ENCODE measurements at places on chromosomes 2 and 18. TPM values are rescaled to one million over a fixed set of nuclear protein-coding genes. Genes with fewer than 3 reads are reported as not detected.
A peak's percentile ranks its signal among the peaks of the same experiment; 100 is the strongest.

GRCh38 chr18:49172246-49172645, 221.5 kb upstream of the SMAD7 start:
- peaks cover 10% of the 10 kb centered on the region for H3K4me1 ChIP-seq
- DNase-seq = no peak
- no peak overlapping the region for H3K4me3 ChIP-seq
- H3K36me3 ChIP-seq = no peaks in the 10 kb centered on the region
- H3K27me3 ChIP-seq = no peaks in the 10 kb centered on the region

- no peaks in the 10 kb centered on the region for H3K27me3 ChIP-seq
- DNase-seq = no peak
- no peak overlapping the region for H3K4me3 ChIP-seq
- H3K36me3 ChIP-seq = peaks cover 32% of the 10 kb centered on the region
- H3K27ac ChIP-seq = no peak overlapping the region
Observed at GRCh38 chr18:10488017-10488416, 33.6 kb downstream of the APCDD1 start.

DNA sequence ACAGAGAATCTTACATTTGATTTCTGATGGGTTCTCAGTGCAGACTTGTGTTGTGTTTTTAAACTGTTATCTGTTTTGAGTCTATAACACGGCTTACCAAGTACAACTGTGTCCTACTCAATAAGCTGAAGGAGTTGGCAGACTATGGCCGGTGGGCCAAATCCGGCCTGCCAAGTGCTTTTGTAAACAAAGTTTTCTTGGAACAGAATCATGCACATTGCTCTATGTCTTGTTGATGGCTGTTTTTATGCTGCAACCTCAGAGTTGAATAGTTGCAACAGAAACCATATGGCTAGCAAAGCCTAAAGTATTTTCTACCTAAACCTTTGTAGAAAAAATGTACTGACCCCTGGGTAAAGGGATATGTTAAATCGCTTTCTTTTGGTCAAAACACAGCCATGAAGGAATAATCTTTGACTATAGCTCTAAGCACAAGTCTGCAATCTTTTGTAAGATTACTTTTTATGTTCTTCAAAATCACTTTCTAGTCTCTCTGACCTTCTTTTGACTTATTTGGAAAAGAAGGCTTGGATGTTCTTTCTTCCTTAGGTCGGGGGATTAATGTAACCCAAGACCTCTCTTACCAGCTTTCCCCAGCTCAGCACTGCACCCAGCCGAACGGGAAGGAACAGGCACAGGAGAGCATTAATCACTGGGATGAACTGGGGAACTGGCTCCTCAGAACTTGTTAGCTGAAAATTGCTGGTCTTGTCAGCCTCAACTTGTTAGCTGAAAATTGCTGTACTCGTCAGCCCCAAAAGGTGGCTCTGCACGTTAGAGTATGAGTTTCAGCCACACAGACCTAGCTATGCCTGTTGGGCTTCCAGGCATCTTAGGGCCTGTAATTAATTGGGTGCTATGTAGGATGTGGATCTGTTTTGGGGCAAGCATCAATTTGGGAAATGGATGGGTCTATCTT, 75.4 kb downstream of the CD8B2 start:
- H3K4me3 ChIP-seq = no peak overlapping the region
- peak overlapping the region; percentile 71 for H3K27ac ChIP-seq
- H3K27me3 ChIP-seq = no peaks in the 10 kb centered on the region
- peak; percentile 47 for DNase-seq
- H3K36me3 ChIP-seq = no peaks in the 10 kb centered on the region

IL1A gene
- not detected for total RNA-seq

- H3K27ac ChIP-seq = no peak overlapping the region
- H3K4me1 ChIP-seq = no peaks in the 10 kb centered on the region
- no peak for DNase-seq
- H3K27me3 ChIP-seq = no peaks in the 10 kb centered on the region
- no peaks in the 10 kb centered on the region for H3K36me3 ChIP-seq
- no peak overlapping the region for H3K4me3 ChIP-seq
Observed at GRCh38 chr18:39506581-39507330, 1941.2 kb upstream of the CELF4 start.

GRCh38 chr2:164458792-164459191, 162.5 kb downstream of the GRB14 start:
- no peak for DNase-seq
- H3K4me3 ChIP-seq = no peak overlapping the region
- no peaks in the 10 kb centered on the region for H3K4me1 ChIP-seq

FOXD4L1 gene
- total RNA-seq = not detected

FIGLA gene
- total RNA-seq = not detected

DNA sequence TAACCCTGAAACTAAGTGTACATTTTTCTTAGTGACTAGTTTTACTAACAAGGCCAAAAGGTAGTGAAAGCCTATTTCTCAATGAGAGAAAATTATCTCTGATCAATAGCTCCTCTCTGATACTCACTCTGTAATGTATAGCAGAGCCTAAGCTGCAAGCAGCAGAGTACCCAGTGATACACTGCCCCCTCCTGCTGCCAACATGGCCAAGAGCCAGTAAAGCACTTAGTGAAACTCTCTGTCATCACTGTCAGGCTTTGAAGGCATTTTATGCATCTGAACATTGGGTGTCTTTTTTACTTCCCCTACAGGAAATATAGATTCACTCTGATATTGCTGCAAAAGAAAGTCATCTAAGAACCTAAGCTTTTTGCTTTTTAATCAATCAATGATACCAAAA, 784.1 kb upstream of the CDH7 start:
- no peaks in the 10 kb centered on the region for H3K4me1 ChIP-seq
- H3K36me3 ChIP-seq = no peaks in the 10 kb centered on the region
- H3K4me3 ChIP-seq = no peak overlapping the region
- H3K27ac ChIP-seq = no peak overlapping the region
- DNase-seq = no peak

- no peak for DNase-seq
- H3K36me3 ChIP-seq = no peaks in the 10 kb centered on the region
- no peak overlapping the region for H3K4me3 ChIP-seq
- peaks cover 8% of the 10 kb centered on the region for H3K4me1 ChIP-seq
- no peak overlapping the region for H3K27ac ChIP-seq
Observed at GRCh38 chr2:236113425-236113824, 54.8 kb downstream of the GBX2 start.

PHOSPHO2 gene
- total RNA-seq = 4.2 TPM

ZNG1B gene
- total RNA-seq = 47.2 TPM

DNA sequence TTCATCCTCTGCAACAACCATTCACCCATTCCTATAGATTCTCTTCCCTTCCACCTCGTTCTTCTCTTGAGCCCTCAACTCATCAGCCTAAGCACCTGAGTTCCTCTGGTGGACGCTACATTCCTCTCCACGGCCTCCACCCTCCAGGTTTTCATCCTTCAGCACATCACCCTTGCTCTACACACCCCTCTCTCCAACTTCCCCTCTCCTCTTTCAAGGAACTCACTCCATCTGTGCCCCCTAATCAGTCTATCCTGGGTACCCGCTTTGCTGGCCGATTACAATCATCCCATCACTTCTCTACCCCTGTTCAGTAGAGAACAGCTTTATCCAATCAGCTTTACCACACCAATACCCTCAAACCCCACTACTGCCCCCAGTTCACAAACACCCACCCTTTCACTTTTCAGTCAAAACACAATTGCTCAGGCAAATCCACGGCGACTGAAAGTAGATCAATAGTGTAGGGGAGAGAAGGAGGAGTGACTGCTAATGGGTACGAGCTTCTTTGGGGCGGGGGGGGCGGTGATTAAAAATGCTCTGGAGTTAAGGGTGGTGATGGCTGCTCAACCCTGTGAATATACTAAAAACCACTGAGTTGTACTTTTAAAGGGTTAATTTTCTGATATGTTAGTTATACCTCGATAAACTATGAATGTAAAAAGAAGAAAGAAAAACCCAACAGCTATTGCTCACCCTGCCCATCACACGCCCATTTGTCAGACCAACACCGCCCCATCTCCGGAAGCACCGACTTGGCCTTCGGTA, 857 bp downstream of the DYM start:
- peak; percentile 12 for DNase-seq
- H3K27ac ChIP-seq = peak overlapping the region; percentile 92
- H3K4me3 ChIP-seq = peak overlapping the region; percentile 90
- H3K27me3 ChIP-seq = no peaks in the 10 kb centered on the region

AQP12A gene
- not detected for total RNA-seq

GRCh38 chr2:60476206-60476954, 77.1 kb downstream of the BCL11A start:
- peak; percentile 21 for DNase-seq
- no peak overlapping the region for H3K27ac ChIP-seq
- H3K27me3 ChIP-seq = no peaks in the 10 kb centered on the region
- peaks cover 57% of the 10 kb centered on the region for H3K4me1 ChIP-seq

- DNase-seq = no peak
- H3K36me3 ChIP-seq = no peaks in the 10 kb centered on the region
- no peak overlapping the region for H3K27ac ChIP-seq
- no peaks in the 10 kb centered on the region for H3K4me1 ChIP-seq
- no peaks in the 10 kb centered on the region for H3K27me3 ChIP-seq
Observed at GRCh38 chr2:217258170-217258569, 398.3 kb upstream of the TNP1 start.

- H3K27me3 ChIP-seq = no peaks in the 10 kb centered on the region
- H3K36me3 ChIP-seq = no peaks in the 10 kb centered on the region
- no peak for DNase-seq
- no peak overlapping the region for H3K27ac ChIP-seq
Observed at GRCh38 chr2:166224197-166224596, 96.4 kb upstream of the SCN1A start.

DNA sequence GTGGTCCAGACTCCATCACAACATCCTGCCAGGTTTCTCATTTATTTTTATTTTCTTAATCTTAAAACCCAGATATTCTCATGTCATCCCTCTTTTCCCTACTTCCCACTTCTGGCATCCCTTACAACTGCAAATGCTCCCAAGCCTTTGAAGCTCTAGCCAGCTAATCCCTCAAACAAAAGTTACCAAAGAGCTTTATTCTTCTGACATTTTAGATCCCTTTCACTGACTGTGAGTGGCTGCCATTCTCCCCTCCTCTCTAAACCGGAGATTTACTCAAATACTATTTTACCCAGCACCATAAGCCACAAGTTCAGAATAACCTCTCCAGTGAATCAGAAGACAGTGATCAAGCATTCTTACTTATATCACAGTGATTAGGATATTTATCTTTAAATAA, 569.0 kb upstream of the SYT4 start:
- H3K4me1 ChIP-seq = no peaks in the 10 kb centered on the region
- no peak for DNase-seq
- no peak overlapping the region for H3K27ac ChIP-seq
- no peaks in the 10 kb centered on the region for H3K36me3 ChIP-seq

AFF3 gene
- 29.7 TPM for total RNA-seq

GRCh38 chr2:172834881-172835280, 99.2 kb downstream of the RAPGEF4 start:
- H3K4me3 ChIP-seq = no peak overlapping the region
- H3K36me3 ChIP-seq = no peaks in the 10 kb centered on the region
- no peaks in the 10 kb centered on the region for H3K27me3 ChIP-seq
- H3K4me1 ChIP-seq = no peaks in the 10 kb centered on the region
- no peak overlapping the region for H3K27ac ChIP-seq

DIPK1C gene
- not detected for total RNA-seq

IL18R1 gene
- total RNA-seq = 10.5 TPM

- H3K27me3 ChIP-seq = no peaks in the 10 kb centered on the region
- H3K4me1 ChIP-seq = no peaks in the 10 kb centered on the region
- no peaks in the 10 kb centered on the region for H3K36me3 ChIP-seq
- no peak for DNase-seq
- H3K27ac ChIP-seq = no peak overlapping the region
Observed at GRCh38 chr18:59015531-59016152, 124.0 kb upstream of the SEC11C start.

GRCh38 chr2:111999809-112000208, 55.3 kb upstream of the TMEM87B start:
- H3K36me3 ChIP-seq = peaks cover 61% of the 10 kb centered on the region
- no peak overlapping the region for H3K27ac ChIP-seq
- H3K4me1 ChIP-seq = no peaks in the 10 kb centered on the region

- H3K36me3 ChIP-seq = no peaks in the 10 kb centered on the region
- H3K27me3 ChIP-seq = no peaks in the 10 kb centered on the region
- DNase-seq = peak; percentile 93
- no peak overlapping the region for H3K4me3 ChIP-seq
- peaks cover 8% of the 10 kb centered on the region for H3K4me1 ChIP-seq
Observed at GRCh38 chr18:31206787-31207381, 44.2 kb upstream of the DSC1 start.

- H3K27me3 ChIP-seq = no peaks in the 10 kb centered on the region
- no peak for DNase-seq
- H3K4me1 ChIP-seq = peaks cover 12% of the 10 kb centered on the region
- no peak overlapping the region for H3K4me3 ChIP-seq
Observed at GRCh38 chr2:24517247-24517646, 26.2 kb downstream of the NCOA1 start.

DNA sequence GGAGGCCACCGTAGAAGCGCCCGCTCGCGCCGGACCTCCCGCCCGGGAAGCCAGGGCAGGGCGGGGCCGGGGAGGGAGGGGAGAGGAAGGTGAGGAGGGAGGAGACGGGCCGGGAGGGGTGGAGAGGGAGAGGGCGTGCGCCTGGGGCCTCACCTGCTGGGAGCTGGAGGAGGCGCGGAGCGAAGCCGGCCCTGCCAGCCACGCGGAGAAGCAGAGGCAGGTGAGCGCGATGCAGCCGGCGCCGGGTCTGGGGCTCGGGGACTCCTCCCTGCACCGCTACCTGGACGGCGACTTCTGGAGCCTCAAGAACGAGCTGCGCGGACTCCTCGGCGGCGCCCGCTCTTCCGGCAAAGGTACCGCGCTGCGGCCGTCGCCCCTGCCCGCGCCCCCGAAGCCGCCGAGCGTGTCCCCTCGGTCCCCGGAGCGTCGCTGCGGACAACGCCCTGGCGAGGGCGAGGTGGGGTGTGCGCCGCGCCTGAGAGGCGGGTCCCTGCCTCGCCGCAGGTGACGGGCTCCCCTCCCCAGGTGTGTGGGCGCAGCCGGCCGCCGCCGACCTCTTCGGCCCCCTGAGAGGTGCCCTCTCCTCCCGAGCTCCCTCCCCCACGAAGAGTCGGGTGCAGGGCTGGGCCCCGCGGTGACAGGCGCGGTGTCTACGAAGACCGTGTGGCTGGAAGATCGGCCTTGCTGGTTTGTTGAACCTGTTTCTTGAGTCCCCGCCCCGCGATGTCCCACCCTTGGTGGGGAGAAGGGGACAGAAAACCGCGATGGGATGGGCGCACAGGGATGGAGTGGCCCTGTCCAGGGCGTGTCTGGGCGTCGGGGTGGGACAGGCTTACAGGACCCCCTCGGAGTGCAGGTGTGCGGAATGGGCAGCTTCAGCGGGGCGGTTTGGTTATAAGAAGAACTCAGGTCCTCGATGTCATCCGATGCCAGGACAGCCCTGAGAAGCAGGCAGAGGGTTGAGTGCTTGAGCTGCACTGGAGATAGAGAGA, at the start of gene ACOXL:
Gene ACOXL (plus strand): TSS at position 152 of the 992 bp plus-strand sequence. CDS start 35,817 bp downstream, outside the sequence.
- DNase-seq = peak; percentile 84
- H3K27ac ChIP-seq = no peak within 1 kb of the TSS
- no peaks in the 10 kb centered on the region for H3K36me3 ChIP-seq
- peaks cover 24% of the 10 kb centered on the region for H3K27me3 ChIP-seq

GRCh38 chr2:117785740-117786139, 28.8 kb upstream of the DDX18 start:
- no peak overlapping the region for H3K27ac ChIP-seq
- DNase-seq = peak; percentile 34
- H3K4me3 ChIP-seq = no peak overlapping the region

Measured in stomach (tissue), 19 donors.